H1 (cell line): ENCODE measurements at places on chromosomes 7 and 10. TPM values are rescaled to one million over a fixed set of nuclear protein-coding genes. Genes with fewer than 3 reads are reported as not detected.

Gene SPDYE2B
- not detected in 2 replicates for polyA plus RNA-seq

Gene SERPINE1
- 3.7 and 3.8 TPM in 2 replicates for polyA plus RNA-seq

Gene GLI3
- polyA plus RNA-seq, result 8.0 and 10.6 TPM in 2 replicates

Gene CFAP46
- polyA plus RNA-seq, result 2.2 and 2.6 TPM in 2 replicates

Gene EGFR
- polyA plus RNA-seq, result 1.9 and 2.8 TPM in 2 replicates

Gene IRF5
- 1.1 and 1.5 TPM in 2 replicates for polyA plus RNA-seq

Gene LRRC72
- not detected in 2 replicates for polyA plus RNA-seq

Gene MYO1G
- polyA plus RNA-seq, result 0.08 and 0.11 TPM in 2 replicates

Gene BAIAP2L1
- polyA plus RNA-seq, result 19.2 and 24.7 TPM in 2 replicates

Gene PRKAR2B
- 6.4 and 10.4 TPM in 2 replicates for polyA plus RNA-seq

Gene RUFY2
- 2.4 and 3.4 TPM in 2 replicates for polyA plus RNA-seq

Gene IPMK
- polyA plus RNA-seq, result 0.97 and 1.3 TPM in 2 replicates

Gene C10orf62
- 0.05 TPM in 1 of 2 replicates, not detected in the other for polyA plus RNA-seq

Gene TAS2R3
- 0.48 and 0.49 TPM in 2 replicates for polyA plus RNA-seq

Gene HTR5A
- polyA plus RNA-seq, result 0.02 TPM in 1 of 2 replicates, not detected in the other

Gene YAE1
- 11.7 and 24.1 TPM in 2 replicates for polyA plus RNA-seq

Gene KAZALD1
- polyA plus RNA-seq, result 0.65 and 1.1 TPM in 2 replicates

Gene HABP2
- polyA plus RNA-seq, result not detected in 2 replicates

DNA sequence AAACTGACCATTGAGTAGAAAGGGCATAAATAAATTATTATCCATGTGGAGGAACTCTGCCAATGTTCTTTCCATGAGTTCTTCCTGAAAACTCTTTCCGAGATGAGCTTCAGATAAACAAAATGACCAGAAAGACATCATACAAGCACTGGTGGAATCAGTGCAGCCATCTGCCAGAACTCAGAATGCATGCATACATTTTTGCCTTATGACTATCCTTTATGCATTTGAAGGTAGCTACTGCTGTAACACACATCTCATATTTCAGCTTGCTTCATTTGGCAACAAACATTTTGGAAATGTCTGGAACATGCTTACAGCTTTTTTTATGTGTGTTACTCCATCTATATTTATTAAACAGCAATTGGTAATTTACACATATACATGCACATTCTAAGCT, 448.9 kb downstream of the PLXDC2 start:
- no peak for DNase-seq

DNA sequence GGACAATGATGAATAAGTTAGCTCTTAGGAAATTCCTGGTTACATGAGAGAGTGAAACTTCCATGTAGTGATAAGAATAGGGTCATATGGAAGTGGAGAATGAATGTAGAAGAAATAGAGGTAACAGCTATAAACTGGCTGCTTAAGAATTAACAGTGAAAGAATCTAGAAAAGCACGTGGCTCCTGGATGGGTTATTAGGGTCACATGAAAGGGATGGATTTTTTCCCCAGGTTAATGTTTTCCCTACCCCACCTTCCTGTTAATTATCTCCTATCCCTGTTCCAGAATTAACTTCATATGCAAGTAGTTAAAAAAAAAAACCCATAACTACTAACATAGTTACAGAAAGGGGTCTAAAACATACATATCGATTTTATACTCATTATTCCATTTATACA, 58.0 kb downstream of the ANKIB1 start:
- no peak for DNase-seq

DNA sequence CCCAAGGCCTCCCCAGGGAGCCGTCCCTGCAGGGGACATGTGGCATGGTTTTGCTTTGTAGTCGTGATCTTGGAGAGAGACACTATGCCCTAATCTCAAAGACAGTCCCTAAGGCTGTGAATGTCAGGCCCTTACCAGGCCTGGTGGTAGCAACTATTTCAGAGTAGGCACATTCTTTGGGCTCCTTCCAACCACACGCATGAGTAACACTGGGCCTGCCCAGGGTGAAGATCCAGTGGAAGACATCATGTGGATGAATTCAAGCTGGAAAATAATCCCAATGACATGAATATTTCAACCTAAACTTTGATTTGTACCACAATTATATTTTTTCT, 39.5 kb upstream of the INSIG1 start:
- DNase-seq, result no peak

DNA sequence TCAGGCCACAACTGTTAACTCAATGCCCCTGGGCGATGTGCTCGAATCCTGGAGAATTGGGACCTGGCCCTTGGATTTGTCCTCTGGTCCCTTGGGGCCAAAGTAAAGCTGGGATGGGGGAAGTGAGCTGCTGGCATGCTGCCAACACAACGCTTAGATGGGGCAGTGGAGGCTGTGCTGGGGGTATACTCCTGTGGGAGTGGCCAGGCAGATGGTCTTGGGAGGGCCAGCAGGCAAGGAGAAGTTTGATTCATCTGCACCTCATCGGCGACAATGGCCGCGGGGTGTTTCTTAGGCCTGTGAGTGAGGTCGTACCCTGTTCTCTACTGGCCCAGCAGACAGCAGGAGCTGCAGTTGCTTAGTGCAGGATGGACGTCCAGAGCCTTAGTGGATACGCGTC, 139.0 kb upstream of the MTPN start:
- no peak for DNase-seq

DNA sequence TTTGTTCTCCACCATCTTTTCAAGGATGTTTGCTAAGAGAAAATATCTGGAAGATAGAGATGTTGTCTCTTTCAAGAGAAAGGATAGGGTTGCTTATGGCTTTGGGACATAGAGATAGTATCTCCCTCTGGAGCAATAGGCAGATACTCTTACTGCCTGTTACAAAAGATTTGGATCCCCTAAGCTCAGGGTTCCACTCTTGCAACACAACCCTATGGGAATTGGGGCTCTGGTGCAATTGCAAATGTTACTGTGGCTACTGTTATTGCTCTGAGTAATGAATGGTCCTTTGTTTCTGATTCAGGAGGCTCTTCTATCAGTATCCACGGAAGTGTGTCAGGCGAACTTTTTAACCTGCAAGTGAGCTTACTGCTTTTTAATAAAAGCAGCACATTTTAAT, 88.8 kb downstream of the GPR85 start:
- DNase-seq, result no peak

- DNase-seq, result no peak
Observed at GRCh38 chr10:5645375-5645774, 21.0 kb downstream of the ASB13 start.

DNA sequence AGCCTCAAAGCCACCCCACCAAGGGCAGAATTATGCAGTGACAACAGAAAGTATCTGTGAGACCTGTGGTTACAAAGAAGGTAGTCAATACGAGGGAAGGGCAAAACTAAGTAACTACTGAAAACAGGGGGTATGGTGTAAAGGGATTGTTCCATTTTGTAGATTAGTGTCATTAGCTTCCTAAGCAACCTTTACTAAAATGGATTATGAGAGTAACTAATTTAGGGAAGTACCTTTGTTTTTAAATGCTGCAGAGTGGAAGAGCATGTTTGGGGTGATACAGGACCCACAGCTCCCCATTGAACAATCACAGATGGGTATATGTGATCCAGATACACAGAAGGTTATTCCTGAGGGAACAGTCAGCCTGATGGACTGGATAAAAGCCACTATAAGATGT, 51.3 kb upstream of the TAC1 start:
- DNase-seq, result no peak

- no peak for DNase-seq
Observed at GRCh38 chr7:113122744-113123143, 4.4 kb upstream of the SMIM30 start.

DNA sequence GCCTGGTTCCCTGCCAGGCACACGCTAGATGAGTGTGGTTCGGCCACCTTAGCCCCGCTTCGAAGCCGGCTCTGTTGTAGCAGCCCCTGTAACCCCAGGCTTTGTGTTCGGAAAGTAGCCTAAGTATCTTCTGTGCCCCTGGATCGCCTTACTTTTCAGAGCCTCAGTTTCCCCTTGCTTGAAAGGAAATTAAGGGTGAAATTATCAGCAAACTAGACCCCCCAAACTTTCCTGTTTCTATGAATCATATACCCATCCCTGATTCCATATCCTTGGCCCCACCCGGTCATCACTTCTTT, 312 bp downstream of the PDCD11 start:
- no peak for DNase-seq

- no peak for DNase-seq
Observed at GRCh38 chr7:94333810-94334209, 60.9 kb upstream of the COL1A2 start.

DNA sequence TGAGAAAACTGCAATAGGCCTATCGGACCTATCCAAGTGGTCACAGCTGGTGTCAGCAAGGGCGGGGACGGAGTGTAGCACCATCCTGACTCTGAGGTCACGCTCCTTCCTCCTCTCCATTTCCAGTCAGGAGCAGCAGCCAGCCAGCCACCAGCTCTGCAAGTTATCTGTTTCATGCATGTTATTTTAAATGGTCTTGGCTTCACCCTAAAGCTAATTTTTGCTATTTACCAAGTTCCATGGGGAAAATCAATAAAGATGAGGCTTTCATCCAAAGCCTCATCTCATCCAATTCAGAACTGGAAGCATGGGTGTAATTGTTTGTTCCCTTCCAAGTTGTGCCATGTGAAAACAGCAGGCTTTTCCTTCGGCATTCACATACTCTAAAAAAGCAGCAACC, 49.3 kb downstream of the ICA1 start:
- DNase-seq, result no peak

DNA sequence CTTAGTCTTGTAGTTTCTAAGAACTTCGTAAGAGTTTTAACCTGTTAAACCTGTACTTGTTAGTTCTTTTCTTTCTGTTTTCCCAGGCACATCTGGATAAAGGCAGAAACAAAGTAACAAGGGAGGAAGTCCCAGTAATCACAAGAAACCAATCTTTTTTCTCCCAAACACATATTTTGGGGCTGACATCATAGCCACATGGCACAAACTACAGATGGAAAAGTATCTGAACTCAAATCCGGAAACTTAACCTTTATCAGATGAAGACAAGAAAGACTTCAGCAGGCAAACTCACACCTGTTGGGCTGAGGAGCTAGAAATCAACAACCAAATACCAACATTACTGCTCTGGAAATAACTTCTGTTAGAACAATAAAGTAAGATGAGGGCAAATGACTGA, 67.1 kb downstream of the CUBN start:
- no peak for DNase-seq

DNA sequence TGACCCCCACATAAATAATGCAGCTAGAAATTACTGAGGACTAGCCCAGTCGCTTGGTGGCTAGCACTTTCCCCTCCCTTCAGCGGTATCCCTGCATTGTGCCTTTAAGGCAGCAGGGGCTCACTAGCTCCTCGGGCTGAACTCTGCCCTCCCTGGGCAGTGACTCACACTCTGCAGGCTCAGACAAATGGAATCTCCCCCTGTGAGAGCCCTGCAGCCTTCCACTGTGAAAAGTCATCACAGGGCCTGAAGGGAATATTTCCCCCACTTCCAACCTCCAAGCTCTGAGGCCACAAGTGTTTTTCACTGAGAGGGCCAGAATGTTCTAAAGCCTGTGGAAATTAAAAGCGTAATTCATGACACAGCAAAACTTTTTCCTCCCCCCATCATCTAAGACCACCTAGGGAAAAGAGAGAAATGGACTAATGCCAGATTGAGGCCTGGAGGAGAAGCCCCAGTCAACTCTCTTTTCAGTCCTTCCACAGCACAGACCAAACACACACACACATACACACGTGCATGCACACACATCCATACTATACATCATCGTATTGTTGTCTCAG, 93.6 kb upstream of the COL1A2 start:
- DNase-seq, result peak; percentile 67

GRCh38 chr10:100963826-100964225, 5.5 kb upstream of the SEMA4G start:
- DNase-seq, result no peak

DNA sequence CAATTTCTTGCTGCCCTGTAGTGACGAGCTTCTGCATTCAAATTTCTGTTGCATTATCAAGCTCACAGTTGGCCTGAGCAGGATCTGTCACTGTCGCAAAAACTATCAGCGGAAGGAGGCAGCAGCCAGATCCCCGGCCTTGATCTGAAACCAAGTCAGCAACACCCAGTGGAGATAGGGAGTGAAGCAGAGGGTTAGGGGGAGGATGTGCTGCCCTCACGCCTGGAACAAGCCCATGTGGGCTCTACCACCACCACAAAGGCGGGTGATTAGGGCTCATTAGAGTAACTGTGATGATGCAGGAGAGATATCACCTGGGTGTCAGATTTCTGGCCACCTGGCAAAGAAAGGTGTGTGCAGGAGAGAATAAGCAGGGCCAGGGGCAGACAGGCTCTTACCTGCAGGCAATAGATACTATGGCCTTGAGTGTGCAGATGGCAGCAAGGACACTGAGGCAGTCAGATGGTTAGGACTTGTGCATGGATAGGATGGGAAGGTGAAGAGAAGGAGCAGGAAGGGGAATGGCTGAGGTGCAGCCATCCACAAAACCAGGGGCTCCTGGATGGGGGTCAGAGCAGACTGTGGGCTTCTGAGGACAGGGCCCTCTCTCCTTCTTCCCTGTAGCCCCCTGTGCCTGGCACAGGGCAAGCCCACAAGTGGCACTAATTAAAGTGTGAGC, 417.3 kb downstream of the RPS24 start:
- DNase-seq, result no peak

- DNase-seq, result no peak
Observed at GRCh38 chr10:125177641-125178640, 17.6 kb upstream of the CTBP2 start.

DNA sequence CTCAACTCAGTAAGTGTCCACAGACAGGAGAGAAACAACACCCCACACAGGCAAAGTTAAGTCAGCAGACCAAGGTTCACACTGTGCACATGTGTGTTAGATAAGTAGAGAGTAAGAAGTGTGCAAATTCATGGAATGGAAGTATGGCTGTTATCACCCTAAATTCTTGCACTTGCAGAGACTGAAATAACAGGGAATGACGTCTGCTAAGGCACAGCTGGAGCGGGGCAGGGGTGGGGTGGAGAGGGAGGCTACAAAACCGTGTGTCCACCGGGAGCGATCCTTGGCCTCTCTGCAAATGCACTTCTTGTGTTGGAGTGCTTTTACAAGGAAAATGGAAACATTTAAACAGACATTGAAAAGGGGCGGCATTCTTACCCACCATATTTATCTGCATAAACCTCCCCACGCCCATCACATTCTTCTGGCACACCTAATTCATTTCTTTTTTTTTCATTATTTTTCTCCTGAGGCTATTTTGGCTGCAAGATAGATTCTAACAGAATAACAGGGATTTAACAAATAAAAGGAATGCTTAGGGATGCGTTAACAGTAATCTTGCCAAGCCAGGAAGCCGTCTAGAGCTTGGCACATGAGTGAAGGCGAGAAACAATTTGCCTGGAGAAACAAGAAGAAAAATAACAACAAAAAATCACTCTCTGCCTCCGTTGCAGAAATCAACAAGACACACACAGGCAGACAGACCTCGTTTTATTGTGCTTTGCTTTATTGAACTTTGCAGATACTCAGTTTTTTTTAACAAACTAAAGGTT, 30.1 kb downstream of the TNS3 start:
- no peak for DNase-seq
